ENCODE measurements at places on chromosomes 16 and 17.

DNA sequence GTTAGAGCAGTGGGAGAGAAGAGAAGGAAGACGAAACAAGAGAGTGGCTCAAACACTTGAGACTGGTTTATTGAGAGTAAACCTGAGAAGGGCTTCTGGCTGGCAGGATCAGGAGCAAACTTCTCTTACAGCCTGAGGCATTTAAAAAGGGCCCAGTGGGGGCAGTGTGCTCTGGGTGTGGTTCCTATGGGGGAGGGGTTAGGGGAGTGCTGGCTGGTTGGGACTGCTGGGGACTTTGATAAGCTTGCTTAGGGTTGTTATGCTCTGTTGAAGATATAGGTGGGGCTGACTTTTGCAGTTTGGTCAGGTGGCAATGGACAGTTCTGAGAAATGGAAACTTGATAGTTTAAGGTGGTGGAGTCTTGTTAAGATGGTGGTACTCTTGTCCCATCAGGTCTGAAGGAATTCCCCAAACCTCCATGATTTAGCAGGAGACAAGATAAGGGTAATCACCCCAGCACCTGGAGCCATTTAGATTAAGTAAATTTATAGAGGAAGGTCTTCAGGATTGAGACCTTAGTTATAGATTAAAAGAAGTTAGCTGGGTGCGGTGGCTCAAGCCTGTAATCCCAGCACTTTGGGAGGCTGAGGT, 79.3 kb downstream of the EMP2 start:
- DNase-seq, result no peak

DNA sequence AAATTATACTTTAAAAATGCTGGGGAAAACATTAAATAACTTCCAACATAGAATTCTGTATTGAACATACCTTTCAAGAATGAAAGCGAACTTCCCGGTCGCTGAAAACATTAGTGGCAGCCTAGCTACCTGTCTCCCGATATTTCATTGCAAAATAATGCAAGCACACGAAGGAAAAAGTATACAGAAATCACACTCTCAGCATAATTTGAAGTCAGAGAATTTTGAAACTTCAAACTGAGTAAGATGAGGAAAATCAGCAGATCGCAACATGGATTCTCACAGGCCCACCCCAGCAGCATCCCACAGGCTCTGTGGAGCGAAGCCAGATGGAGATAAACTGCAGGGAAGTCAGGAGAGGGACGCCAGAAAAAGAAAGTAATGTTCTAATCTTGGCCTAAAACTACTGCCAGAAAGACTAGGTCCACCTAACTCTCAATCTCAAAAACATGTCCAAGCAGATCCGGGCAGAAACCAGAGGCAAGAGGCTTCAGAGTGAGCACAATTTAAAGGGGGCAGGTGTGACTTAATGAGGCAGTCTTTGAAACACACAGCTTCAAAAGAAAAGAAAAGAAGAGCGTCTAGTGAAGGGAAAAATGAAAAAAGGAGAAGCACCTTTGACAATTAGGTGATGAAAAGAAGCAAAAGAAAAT, 4.8 kb upstream of the GOSR1 start:
- DNase-seq, result no peak

- no peak for DNase-seq
Measured at GRCh38 chr16:10308305-10309193, 77.3 kb upstream of the ATF7IP2 start.

DNA sequence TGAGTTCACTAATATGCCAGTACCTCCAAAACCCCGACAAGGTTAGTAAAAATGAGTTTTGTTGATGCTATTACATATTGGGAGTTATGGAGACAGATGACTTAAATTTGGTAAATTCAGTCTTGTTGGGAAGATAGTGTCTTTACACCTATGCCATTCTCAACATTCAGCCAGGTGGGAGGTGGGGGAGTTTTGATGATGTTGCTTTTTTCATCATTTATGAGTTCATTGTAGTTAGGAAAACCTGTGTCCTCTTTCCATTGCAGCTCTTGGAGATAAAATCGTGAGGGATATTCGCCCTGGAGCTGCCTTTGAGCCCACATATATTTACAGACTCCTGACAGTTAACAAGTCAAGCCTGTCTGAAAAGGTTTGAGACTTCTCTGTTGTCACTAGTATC, 59.9 kb upstream of the CRISPLD2 start:
- no peak for DNase-seq

- DNase-seq, result no peak
Measured at GRCh38 chr17:63929860-63930766, 2.0 kb downstream of the CD79B start.

DNA sequence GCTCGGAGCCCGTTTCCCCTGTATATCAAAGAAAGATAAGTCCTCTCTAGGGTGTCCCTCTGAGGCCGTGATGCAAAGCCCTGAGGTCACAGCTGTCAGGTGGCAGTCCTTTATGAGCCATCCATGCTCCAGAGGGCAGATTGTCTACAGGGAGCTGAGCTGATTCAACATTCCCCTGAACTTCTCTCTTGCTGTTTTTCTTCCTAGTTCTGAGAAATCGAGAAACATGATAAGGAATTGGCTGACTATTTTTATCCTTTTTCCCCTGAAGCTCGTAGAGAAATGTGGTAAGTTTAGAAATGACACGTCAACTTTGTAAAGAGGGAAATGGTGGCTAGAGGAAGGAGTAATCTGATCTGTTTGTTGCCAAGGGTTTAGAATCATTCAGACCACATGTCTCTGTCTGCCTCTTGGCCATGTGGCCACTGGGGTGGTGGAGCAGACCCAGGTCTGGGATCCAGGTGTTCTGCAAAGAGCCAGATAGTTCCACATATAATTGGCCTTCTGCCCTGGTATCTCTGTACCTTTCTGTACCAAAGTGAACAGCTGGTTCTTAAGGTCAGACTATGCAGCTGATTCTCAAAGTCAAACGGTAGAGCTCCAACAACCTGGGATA, 3.5 kb downstream of the CTNS start:
- no peak for DNase-seq

Data from stimulated activated CD8-positive, alpha-beta memory T cell treated with anti-CD3 and anti-CD28 coated beads, Interleukin-7, amount 100 ng/mL, for 1 hour (primary cell).